AG10803 (cell line): ENCODE measurements at places on chromosomes 2 and 18.

DNA sequence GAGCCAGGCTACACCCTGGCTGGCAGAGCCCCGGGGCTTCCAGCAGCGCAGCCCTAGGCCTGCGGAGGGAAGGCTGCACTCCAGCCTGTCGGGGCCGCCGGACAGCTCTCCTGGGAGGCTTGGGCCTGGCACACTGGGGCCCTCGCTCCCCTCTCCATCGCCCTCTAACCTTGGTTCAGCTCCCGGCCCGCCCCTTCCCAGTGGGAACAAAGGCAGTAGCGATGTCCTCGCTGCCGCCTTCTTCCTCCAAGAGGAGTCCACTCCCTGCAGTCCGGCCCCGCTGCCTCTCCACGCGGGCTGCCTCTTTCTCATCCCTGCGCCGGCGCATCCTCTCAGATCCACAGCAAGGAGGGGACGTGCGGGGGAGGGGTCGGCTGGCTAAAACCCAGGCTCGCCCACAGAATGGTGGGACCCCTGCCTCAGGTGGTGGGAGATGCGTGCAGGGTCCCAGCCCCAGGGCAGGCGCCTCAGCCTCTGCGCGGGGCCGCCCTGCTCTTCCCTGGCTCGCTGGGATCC lies 138.1 kb downstream of the TWIST2 start:
- DNase-seq: no peak

GRCh38 chr2:223954401-223954800 lies 2.9 kb upstream of the MRPL44 start:
- DNase-seq: peak; percentile 79

DNA sequence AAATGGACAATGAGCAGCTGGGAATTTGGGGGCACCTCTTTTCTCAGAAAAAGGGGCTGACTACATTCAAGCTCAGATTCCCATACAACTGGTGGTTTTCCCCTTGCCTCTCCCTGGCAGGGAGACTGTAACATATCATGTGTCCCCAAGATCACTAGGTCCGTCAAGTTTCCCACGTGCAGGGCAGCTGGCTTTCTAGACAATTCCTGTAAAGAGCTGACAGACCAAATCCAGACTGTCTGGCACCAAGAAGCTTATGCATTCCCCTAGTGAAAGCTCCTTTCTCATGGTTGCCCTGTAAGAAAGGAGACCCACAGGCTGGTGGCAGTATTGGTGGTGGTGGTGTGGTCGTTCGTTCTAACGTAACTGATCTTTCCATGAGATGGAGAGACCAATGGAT lies 48.8 kb downstream of the THUMPD2 start:
- no peak for DNase-seq

DNA sequence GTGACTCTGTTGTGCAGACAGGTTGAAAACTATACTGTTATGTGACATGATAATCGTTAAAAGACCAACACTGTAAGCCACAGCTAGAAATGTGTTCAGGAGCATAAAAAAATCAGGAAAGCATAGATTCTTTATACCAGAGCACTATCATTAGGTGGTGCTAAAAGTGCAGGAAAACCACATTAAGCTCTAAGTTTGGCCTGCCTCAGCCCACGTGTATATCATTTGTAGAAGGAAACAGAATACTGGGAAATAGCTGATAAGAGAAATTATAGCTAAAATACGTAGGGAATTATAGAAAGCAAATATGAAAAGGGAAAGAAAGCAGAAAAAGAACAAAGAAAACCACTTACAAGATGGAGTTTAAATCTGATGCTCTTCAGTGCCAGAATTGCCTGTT lies 26.5 kb upstream of the C2orf74 start:
- peak; percentile 49 for DNase-seq

- DNase-seq: no peak
Observed at GRCh38 chr2:177537636-177538035, 145.1 kb downstream of the AGPS start.

DNA sequence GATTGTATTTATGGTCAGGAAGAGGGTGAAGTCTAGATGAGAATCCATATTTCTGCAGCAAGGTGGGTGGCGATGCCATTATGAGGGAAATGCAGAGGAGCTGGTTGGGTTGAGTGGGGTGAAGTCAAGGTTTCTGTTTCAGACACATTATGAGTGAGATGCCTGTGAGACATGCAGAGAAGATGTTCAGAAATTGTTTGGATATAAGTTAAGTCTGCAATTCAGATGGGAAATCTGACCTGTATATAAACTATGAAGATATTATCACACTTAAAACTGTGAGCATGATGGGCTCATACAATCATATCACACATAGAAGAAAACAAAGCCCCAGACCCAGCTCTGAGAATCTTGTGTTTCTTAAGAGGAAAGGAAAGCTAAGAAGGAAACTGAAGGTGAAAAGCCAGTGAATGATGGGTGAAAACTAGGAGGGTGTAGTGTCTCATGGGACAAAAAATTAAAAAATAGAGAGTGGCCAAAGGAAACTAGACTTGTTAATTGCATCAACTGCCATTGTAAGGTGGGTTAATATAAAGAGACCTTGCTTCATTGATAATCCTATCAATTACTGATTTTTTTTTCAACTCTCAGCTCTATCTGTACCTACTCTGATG lies 14.2 kb downstream of the GALNT5 start:
- DNase-seq: no peak

- no peak for DNase-seq
Observed at GRCh38 chr2:142058149-142058548, 72.7 kb downstream of the LRP1B start.
